ENCODE measurements at places on chromosomes 13 and 19. TPM values are rescaled to one million over a fixed set of nuclear protein-coding genes. Genes with fewer than 3 reads are reported as not detected.

ZNF610 gene
- 1.7 TPM for total RNA-seq

ESD gene
- total RNA-seq: 97.0 TPM

DNA sequence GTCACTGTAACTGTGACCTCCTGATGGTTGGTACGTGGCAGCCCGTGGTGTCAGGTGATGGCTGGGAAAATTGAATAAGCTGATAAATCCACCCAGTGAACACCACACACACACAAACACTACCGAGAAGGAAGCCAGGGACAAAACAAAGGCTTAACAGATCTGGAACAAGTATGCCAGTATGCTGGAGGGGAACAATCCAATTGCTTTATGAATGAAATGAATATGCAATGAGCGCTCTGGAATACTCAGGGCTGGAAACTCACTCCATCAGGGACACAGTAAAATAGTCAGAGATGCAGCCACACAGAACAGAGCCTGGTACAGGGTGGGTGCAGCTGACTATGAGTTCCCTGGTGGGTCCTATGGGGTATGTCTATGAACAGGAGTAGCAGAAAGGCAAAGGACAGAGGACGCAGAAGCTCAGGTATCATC, 16.7 kb downstream of the TMTC4 start:
- no peak for DNase-seq

- DNase-seq: no peak
These were observed 2.1 kb downstream of the CCDC8 start for GRCh38 chr19:46411088-46411924.

CLEC17A gene
- not detected for total RNA-seq

DNA sequence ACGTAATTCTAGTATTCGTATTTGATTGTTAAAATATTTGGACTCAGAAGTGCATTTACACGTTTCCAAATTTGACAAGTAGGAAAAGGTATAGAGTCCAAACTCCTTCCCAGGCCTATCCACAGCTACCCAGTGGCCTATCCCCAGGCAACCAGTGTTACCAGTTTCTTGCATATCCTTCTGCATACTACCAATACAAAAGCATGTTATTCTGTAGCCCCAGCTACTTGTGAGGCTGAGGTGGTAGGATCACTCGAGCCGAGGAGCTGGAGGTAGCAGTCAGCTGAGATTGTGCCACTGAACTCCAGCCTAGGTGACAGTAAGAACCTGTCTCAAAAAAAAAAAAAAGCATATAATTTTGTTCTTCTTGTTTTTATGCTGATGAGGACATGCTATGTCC, 67.1 kb downstream of the LRCH1 start:
- no peak for DNase-seq

All from mucosa of descending colon (tissue), 3 donors.